ENCODE measurements at places on chromosomes 7 and 10.

GRCh38 chr10:92575961-92576360 is 2.1 kb upstream of the IDE start:
- no peak for DNase-seq

- no peak for DNase-seq
Observed at GRCh38 chr7:77866786-77867536, 68.4 kb downstream of the PHTF2 start.

GRCh38 chr10:80172896-80173295 is 32.4 kb downstream of the ANXA11 start:
- no peak for DNase-seq

DNA sequence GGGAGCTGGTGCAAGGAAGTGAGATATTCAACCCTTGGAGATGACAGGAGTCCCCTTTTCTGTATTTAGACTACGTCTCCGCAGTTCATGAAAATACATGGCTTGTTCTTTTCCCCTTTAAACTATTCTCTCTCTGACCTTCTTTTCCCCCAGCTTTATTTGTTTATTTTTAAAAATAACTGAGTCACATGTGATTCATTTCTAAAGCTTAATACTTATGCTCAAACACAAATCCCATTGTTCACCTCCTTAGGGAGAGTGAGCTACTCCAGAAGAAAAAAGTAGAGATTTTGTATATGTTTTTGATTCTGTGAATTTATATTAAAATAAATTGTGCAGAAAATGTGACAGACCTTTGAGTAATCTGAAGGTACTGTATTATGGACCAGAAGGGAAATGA is 35.9 kb upstream of the FZD1 start:
- DNase-seq = no peak

GRCh38 chr7:118327174-118327573 is 102.7 kb downstream of the ANKRD7 start:
- no peak for DNase-seq

- no peak for DNase-seq
Observed at GRCh38 chr10:70137135-70137534, 4.5 kb upstream of the AIFM2 start.

- DNase-seq = no peak
Observed at GRCh38 chr7:135975166-135975565, 2.0 kb downstream of the MTPN start.

GRCh38 chr7:27895551-27895950 is 155.6 kb downstream of the TAX1BP1 start:
- no peak for DNase-seq

DNA sequence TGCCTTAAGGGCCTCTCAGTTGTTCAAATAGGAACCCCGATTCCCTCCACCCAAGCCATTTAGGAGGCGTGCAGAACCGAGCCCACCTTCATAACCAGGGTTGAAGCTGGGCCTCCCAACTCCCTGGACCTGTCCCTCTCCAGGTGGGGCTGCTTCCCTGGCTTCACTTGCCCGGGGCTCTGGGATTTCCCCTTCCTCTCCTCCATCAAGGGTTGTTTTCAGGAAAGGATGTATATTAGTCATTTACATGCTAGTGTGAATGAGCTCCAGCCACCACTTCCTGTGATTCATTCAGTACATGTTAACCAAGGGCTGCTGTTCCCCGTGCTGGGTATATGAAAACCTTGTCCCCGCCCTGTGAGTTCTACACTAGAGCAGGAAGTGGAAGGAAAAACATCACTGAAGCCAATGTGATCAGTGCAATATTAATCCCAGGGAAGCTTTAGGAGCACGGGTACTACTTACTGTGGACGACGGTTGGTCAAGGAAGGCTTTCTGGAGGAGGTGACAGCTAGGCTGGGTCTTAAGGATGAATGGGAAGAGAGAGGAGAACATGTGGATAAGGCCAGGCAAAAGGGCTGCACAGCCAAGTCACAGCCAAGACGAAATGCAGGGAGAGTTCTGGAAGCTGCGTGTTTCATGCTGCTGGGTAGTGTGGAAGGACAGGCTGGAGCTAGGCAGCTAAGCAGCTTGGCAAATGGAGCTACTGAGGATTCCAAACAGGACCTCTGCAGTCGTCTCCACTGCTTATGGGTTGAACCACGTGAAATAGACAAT is 150.1 kb upstream of the SHH start:
- no peak for DNase-seq

DNA sequence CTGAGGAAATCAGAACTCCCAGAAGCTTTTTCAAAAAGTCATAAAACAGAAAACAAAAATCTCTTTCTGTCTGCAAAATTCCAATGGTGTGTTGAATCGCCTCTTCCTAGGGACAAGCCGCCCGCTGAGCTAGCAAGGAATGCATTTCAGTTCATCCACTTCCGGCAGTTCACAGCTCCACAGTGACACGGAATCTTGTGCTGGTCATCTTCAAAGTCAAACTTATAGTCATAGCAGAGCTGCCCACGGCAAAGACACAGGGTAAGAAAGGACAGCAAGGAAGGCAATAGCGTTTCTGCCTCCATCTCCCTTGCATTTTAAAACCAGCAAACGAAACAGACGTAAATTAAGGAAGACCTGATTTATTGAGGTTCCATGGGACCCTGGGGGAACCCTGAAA is 111.2 kb downstream of the GALNT11 start:
- DNase-seq = no peak

- no peak for DNase-seq
Observed at GRCh38 chr10:100637785-100638184, 102.0 kb downstream of the HIF1AN start.
